ENCODE measurements at places on chromosomes 7 and 10.

DNA sequence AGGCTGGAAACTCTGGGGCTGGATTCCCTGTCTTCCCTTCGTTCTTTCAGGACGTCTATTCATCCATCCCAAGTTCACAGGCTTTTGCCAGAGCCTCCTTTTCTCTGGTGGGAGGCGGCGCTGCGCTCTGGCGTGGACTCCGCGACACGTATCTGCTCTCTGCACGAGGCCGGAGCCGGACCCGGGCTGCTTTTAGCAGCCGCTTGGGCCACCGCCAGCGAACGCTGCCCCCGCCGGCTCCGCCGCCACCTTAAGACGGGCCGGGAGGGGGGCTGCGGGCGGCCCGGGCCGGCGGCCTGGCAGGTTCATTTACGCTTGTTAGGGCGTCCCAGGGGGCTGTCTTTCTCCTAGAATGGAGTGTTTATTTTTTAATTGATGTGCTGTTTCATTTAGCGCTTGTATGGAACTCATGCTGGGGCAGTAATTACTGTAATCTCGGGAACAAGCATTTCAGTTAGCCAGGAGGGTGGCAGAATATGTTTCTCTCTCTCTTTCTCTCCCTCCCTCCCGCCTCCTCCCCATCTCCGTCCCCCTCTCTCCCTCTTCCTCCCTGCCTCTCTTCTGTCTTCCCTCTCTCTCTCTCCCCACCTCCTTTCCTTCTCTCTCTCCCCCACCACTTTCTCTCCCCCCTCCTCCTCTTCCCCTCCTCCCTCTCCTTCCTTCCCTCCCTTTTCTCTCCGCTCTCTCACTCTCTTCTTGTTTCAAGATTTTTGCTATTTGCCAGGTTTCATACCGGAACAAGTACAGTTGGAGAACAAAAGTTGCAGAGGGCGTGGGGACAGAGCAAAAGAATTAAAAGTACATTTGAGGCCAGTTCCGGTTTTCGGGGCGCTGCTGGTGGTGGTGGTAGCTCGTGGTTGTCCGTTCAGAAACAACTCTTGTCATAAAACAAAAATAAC lies 1.3 kb upstream of the FZD8 start:
- peak; percentile 54 for DNase-seq

- no peak for DNase-seq
Measured at GRCh38 chr7:143331179-143331801, 15.4 kb downstream of the CLCN1 start.

GRCh38 chr7:506921-507622 lies 12.6 kb downstream of the PDGFA start:
- DNase-seq = no peak

DNA sequence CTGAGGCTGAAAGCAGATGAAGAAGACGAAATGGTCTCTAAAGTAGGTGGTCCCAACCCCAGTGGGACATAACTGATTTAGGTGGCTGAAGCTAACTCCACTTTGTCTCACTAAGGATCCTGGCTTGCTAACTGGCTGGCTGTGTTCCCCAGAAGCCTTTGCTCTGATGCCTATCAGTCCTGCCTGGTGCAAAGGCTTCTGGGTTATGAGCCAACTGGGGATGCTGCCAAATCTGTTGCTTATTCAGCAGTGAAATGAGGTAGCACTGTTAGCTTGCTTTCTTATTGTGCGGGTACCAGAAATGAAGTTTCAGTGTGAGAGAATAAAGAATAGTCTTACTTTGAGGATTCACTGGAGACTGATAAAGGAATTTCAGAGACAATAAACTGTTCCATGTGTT lies 18.1 kb downstream of the PRKG1 start:
- DNase-seq = peak; percentile 54

GRCh38 chr7:2180081-2180480 lies 52.7 kb downstream of the MAD1L1 start:
- no peak for DNase-seq

DNA sequence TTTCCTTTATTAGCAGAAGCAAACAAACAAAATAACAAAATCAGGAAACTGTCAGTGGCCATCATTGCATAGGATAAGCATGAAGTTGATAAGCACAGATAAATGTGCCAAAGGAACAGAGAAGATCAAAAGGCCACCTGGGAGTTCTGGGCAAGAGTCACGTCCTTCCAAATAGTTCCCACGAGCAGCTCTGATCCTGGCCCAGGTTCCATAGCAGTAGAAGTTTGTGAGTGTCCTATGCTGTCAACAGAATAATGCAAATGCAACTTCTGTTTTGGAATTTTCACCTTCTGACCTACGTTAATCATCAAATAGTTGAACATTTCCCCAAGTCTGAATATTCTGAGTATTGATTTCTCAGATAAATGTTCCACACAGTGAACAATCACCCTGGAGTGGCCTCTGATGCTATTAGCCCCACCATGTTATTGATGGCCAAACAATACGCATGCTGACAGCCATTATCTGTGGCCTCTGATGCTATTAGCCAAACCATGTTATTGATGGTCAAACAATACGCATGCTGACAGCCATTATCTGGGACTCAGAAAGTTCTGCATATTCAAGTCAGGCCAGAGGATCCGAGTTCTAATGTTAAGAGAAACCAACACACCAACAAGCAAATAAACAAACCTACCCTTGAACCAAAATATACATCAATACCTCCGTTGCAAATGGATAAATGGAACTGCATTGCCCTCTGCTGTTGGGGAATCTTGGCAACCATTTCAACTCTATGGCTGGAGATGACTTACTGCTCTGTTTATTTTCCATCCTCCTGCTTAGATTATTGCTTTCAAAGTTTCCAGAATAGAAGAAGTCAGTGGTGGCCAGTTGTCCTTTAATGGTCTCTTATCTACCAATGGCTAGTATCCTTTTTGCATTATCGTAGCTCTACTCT lies 63.3 kb downstream of the MRC1 start:
- no peak for DNase-seq

DNA sequence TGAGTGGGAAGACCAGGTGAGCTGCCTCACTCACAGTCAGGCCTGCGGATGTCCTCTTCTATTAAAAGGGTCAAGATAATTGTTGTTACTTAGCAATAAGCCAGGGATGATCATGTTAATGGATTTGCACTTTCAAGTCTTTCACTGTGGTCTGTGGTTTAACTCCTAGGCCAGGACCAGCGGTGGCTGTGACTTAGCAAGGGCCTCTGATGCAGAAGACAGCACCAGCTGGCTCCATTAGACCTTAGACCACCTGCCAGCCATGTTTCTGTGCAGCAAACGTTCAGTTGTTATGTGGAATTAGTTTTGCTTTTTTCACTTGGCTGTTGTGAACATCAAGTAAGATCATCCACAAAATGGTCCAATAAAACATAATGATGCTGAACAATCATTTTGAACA lies 537.3 kb downstream of the TNS3 start:
- no peak for DNase-seq

- DNase-seq = no peak
Measured at GRCh38 chr10:127648885-127649284, 88.1 kb upstream of the FOXI2 start.

DNA sequence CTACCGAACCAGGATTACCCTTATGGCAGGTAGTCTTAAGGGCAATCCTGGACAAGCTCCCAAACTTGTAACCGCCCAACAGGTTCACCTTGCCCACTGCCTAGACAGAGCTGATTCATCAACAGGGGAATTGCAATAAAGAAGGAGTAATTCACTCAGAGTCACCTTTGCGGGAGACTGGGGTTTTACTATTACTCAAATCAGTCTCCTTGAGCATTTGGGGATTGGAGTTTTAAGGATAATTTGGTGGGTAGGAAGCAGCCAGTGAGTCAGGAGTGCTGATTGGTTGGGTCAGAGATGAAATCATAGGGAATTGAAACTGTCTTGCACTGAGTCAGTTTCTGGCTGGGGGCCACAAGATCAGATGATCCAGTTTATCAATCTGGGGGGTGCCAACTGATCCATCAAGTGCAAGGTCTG lies 25.3 kb downstream of the HK1 start:
- DNase-seq = no peak

DNA sequence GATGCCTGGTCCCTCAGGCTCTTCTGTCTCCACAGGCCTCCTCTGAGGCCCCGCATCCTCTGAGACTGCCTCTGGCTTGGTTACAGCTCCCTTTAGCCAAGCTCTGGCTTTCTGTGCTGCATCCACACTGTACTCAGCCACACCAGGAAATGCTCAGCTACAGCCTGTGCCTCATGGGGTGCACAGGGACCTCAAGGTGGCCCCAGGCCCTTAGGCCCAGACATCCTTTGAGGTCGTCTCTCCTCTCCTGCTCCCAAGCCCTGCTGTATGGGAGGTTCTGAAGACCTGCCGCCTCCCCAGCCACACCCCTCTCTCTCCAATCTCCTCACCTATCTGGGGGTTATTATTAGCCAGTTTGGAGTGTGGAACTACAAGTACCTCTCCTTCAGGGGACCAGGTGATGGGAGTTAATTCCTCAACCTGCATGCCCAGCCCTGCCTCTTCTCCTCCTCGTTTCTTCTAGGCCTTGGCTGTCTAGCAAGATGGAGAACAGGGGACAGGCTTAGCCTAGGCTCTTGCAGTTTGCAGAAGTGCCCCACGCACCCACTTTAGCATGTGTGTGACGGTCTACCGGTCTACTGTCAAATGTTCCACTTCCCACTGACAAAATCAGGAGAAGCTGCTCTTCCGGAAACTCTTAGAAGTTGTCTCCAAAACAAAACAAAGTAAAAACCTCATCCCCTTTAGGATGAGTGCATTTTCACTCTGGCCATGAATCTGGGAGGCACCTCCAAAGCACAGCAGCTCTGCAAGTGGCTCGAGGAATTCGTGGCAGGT lies 64.0 kb upstream of the WAC start:
- no peak for DNase-seq

DNA sequence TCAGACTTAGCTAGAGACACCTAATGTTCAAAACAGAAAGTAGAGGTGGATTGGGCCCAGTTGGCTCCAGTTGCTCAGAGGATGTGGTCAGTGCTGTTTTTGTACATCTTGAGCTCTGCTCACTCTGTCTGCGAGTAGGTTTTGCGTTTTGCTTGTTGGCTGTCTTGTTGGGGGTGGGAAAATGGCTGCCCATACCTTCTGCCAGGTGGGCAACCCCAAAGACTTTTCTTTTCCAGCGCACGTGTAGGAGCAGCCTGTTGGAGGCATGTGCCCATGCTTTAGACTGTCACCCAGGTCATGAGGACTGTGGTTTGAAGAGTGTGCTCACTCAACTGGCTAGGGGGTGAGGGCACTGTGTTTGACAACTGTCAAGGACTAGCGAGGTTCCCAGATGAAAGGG lies 73.9 kb downstream of the KAT6B start:
- no peak for DNase-seq

GRCh38 chr10:29229258-29229705 lies 59.6 kb upstream of the LYZL1 start:
- no peak for DNase-seq

- DNase-seq = no peak
Measured at GRCh38 chr10:28047061-28047460, 48.2 kb upstream of the ODAD2 start.

- DNase-seq = no peak
Measured at GRCh38 chr10:58776568-58777318, 264.1 kb downstream of the BICC1 start.

DNA sequence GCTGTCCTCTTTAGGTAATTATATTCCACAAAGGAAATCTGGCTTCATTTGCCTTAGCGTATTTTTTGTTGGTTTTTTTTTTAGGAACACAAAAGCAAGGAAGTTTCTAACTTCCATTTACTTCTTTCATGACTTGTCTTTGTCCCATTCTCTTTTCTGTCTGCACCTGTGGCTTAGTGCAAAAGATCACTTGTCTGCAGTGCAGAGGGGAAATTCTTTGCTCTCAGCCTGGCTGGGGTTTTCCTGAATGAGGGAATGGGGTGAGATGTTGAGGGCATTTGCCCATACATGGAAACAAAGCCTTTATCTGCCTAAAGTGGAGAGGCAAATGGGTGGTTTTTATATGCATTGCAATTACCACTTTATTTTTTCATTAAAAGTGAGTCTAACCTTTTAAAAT lies 361.1 kb upstream of the IGFBP3 start:
- no peak for DNase-seq

DNA sequence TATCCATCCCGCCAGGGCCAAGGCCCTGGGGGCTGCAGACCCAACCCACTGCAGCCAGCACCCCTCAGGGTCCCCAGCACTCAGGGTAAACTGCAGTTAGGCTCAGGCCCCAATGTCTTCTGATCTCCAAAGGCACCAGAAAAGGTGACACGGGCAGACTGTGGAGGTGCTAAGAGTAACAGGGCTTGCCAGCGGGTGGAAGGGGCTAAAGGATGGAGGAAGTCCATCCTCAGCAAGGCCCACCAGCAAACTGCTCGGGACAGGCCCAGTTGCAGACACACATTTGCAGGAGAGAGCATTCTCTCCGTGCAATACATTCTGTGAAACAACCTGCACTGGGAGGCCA lies 95.6 kb upstream of the DDC start:
- no peak for DNase-seq

DNA sequence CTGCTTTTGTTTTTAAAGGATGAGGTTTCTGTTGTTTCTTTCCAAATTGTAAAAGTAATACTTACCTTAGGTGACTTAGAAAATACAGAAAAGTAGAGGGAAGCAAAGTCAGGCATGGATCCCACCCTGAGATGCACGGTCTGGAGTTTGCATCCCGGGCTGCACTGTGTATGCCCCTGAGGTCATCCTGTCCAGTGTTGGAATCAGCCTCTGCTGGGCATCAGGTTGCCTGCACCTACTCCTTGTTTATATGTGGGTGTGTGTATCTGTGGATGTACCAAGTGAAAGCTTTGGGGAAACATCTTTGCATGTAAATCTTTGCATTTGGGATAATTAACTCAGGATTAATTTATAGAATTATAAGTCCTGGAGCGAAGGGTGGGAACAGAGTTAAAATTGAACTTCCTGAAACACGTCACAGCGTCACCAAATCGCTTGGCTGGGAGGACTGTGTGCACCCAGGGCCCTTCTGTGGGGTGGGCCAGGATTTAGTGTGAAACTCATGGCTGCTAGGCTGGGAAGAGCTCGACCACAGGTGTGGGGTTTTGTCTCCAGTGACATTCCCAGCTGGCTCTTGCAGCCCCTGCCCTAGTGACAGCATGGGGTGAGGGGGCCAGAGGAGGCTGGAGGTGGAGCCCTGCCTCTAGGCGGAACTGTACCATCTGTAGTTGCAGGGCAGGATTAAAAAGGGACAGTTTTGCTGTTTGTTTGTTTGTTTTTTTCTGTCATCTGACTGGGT lies 27.9 kb downstream of the GTF2IRD1 start:
- no peak for DNase-seq

DNA sequence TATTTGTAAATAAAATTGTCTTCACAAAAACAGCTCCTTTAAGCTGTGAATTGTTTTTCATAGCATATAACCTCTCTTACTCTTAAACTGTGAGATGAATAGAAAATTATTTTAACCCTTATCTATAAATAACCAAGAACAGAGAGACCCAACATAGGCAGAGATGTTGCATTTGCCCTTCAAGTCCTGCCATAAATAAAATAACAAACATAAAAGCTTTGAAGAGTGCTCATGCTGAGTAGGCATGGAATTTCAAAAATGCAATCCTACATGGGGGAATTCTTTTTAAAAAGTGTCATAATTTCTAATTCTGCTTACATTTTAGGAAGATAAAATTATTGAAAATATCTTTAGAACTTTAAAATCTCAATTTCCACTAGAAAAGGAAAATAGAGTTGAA lies 124.1 kb upstream of the FERD3L start:
- DNase-seq = no peak
